ENCODE measurements at places on chromosomes 3 and 15. TPM values are rescaled to one million over a fixed set of nuclear protein-coding genes. Genes with fewer than 3 reads are reported as not detected.

Gene CKMT1B
- total RNA-seq = 5.1 TPM

Gene SV2B
- total RNA-seq = 0.08 TPM

Gene IGSF10
- 0.35 TPM for total RNA-seq

Gene CCNL1
- total RNA-seq = 38.9 TPM

Gene LRRC31
- total RNA-seq = not detected

Gene VGLL3
- total RNA-seq = 9.3 TPM

Gene TRMT10C
- 32.4 TPM for total RNA-seq

Gene ZNF501
- total RNA-seq = not detected

Gene C3orf49
- total RNA-seq = not detected

Gene CHL1
- not detected for total RNA-seq

Gene CLSTN2
- total RNA-seq = 0.02 TPM

Gene P2RY1
- 0.50 TPM for total RNA-seq

Gene B3GALNT1
- 0.08 TPM for total RNA-seq

Gene TMF1
- 14.0 TPM for total RNA-seq

Gene TTLL13
- total RNA-seq = 0.12 TPM

Gene TEX55
- not detected for total RNA-seq

Gene GOLGA8O
- total RNA-seq = 0.35 TPM

Gene QARS1
- 146 TPM for total RNA-seq

Gene TMEM40
- 0.27 TPM for total RNA-seq

Gene DLEC1
- total RNA-seq = 0.05 TPM

Gene EBLN2
- 0.44 TPM for total RNA-seq

Gene GOLGA8K
- 0.42 TPM for total RNA-seq

Gene HRH1
- 6.6 TPM for total RNA-seq

Gene MINAR1
- total RNA-seq = 0.30 TPM

Gene PPP1R14D
- total RNA-seq = 0.33 TPM

Gene NMNAT3
- total RNA-seq = 1.7 TPM

Gene ST3GAL6
- 1.2 TPM for total RNA-seq

Gene SLC9A9
- 0.31 TPM for total RNA-seq

Gene CAMK1
- 15.3 TPM for total RNA-seq

Gene PYDC2
- total RNA-seq = not detected

Gene MOBP
- total RNA-seq = 0.16 TPM

Gene SLC12A8
- total RNA-seq = 1.2 TPM

Gene DTX3L
- 7.2 TPM for total RNA-seq

Gene CX3CR1
- not detected for total RNA-seq

Gene PIGZ
- total RNA-seq = 1.5 TPM

Gene FRMD4B
- total RNA-seq = 1.4 TPM

Gene HDDC3
- 34.0 TPM for total RNA-seq

Gene FBXW12
- not detected for total RNA-seq

Gene GLDN
- total RNA-seq = 0.14 TPM

Gene VIPR1
- total RNA-seq = 0.83 TPM

Gene GOLGA8G
- total RNA-seq = not detected

Gene LINGO1
- 10.0 TPM for total RNA-seq

Gene CPA3
- total RNA-seq = not detected

Gene CYP11A1
- total RNA-seq = not detected

Gene SI
- total RNA-seq = not detected

Gene SAMMSON
- not detected for total RNA-seq

Gene LINS1
- 13.1 TPM for total RNA-seq

Gene OR5K2
- not detected for total RNA-seq

Gene SLC28A2
- not detected for total RNA-seq

Gene TM4SF18
- 36.3 TPM for total RNA-seq

Gene WNT5A
- total RNA-seq = 1.0 TPM

Gene CLDN11
- 0.21 TPM for total RNA-seq

Gene CADM2
- total RNA-seq = 0.11 TPM

Gene HTR3E
- total RNA-seq = not detected

Gene AGBL1
- total RNA-seq = not detected

Gene LSAMP
- 0.24 TPM for total RNA-seq
